Common myeloid progenitor, CD34-positive (primary cell): ENCODE measurements at places on chromosomes 3 and 15.

- DNase-seq, result no peak
These were observed 16.4 kb downstream of the NECTIN3 start for GRCh38 chr3:111087924-111088469.

- DNase-seq, result peak; percentile 46
These were observed 48.2 kb upstream of the IGF1R start for GRCh38 chr15:98599909-98600691.

DNA sequence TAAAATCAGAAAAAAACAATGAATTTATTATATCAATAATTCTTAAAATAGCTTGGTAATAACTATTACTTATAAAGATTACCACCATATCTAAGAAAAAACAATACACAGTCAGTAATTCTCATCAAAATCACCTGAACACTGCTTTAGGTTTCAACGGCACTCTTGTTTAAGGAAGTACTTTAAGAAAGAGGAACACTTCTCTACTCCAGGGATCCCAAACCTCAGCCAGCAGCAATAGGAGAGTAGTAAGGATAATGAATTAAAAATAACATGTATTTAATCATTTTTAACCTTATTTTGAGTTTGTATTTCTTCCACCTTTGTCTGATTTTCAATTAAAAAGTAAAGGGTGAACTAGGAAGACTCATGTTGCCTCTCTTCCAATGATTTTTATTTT lies 494.0 kb upstream of the NR2F2 start:
- peak; percentile 53 for DNase-seq

- DNase-seq, result peak; percentile 70
These were observed 7.6 kb downstream of the HDC start for GRCh38 chr15:50257924-50258323.

- no peak for DNase-seq
These were observed 523 bp downstream of the VILL start for GRCh38 chr3:37991109-37991508.

DNA sequence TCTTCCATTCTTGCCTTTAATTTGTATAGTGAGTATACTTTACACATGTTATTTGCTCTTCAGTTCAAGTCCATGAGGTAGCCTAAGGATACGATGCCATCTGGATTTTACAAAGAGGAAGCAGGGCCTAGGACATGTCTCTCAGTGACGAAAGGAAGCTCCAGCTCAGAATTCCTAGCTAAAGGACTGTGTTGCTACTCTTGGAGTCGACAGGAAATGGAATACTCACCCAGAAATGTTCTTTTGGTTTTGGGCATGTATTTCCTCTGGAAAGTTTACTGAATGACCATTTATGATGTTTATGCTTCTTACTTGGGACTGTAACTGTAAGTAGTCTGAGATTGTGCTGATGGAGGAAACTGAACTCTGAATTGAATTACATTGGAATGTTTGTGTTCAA lies 12.5 kb downstream of the OXNAD1 start:
- DNase-seq, result no peak
